ENCODE measurements at places on chromosomes 6 and 20.

DNA sequence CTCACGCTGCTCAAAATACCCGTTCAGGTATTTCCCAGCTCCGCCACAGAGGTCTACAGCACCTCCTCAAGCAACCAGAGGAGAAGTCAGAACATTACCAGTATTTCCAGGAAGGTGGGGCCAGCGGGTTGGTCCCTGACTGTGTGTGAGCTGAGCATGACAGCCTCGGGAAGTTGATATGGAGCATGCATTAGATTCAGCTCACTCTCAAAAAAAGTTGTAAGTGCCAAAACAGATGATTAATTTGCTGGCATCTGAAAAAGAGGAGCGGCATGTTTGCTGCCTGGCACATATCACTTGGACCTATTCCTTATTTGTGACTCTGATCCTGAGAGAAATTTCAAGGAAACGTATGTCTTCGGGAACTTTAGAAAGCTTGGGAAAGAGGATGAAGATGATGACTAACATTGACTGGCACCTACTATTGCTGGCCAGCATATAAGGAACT is 32.3 kb downstream of the ELOVL2 start:
- no peak for DNase-seq

GRCh38 chr6:157272372-157272771 is 50.9 kb downstream of the TMEM242 start:
- no peak for DNase-seq

DNA sequence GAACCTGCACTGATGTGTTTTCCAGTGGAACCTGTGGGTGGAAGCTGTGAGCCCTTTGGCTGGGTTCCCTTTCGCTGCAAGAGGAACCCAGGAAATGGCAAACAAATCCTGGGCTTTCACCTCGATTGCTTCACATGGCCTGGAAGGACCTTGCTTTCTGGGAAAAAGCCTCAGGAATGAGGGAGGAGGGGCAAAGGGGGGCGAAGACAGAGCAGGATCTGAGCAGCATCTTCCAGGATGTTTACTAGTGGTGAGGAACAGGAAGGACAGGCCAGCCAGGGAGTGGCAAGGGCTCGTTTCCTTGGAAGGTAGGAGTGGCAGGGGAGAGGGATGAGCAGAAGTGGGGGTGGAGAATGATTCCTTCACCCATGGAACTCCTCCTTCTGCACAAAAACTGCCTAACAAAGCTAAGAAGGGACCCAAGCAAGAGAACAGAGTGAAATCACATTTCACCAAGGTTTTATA is 5.9 kb downstream of the SLC2A10 start:
- DNase-seq = no peak

DNA sequence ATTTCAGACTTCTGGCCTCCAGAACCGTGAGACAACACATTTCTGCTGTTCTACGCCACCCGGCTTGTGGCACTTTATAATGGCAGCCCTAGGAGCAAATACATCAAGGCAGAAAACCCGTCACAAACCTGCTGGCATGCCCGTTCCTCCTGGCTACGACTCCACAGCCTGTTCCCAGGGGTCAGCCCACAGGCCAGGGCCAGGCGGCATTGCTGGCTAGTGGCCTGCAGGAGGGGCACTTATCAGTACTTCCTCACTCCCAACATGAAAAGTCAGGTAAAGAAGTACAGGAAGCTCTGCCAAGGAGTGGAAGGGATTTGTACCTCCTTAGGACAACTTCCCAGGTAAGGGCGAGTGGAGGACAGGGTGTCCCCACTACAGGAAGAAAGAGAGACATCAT is 223.1 kb upstream of the AGPAT4 start:
- DNase-seq = no peak

DNA sequence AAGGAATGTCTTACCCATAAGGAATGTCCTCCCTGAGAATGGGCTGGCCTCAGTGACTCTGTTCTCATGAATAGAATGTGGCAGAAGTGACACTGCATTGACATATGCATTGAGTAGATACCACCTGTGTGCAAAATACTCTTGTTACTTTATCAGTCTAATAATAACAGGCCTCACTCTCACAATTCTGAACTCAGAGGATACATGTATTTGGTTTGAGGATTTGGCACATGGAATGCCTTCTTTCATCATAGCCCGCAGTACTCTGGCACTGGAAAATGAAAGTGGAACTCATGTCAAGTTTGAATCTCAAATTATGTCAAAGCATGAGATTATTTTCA is 52.9 kb upstream of the PLCB4 start:
- DNase-seq = no peak

GRCh38 chr20:62792940-62793756 is 3.1 kb upstream of the MRGBP start:
- no peak for DNase-seq

DNA sequence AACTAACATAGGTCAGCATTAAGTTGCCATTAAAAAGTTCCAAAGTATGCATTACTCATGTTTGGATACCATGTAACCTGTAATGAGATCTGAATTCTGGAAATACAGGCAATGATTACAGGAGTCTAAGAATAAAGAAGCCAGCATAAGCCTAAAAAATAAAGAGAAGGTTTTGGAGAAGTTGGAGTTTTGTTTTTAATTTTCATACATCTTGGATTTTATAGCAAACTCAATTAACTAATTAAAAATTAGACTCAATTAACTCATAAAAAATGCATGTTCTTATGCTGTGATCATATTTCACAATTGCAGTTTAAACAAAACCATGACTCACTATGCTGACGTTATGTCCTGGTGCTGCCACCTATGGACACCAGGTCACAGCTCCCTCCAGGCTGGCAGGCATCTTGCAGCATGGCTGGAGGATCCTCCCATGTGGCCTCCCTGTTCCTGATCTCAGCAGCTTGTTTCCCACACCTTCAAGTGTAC is 648.8 kb upstream of the AGPAT4 start:
- DNase-seq = no peak

GRCh38 chr20:35116258-35116657 is 23.7 kb upstream of the TRPC4AP start:
- no peak for DNase-seq

DNA sequence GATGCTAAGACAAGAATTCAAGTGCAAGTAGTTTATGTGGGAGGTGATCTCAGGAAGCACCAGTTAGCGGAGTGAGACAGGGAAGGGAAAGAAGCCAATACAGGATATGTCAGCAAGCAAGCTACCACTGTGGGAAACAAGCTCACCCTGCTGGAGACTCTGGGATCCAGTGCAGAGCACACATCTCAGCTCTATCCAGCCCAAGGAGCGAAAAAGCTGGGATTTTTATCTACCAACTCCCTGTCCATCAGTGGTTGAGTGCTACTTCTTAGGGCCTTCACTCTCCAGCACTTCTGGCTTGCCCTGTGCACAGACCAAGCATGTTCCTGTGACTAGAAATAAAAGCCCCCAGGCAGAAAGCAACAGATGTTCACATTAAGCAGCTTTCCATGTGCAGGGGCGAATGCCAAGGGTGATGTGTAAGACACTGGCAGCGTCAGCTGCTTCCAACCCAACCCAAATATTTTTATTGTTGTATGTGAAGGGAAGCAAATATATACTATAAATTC is 10.8 kb upstream of the RNF24 start:
- no peak for DNase-seq

DNA sequence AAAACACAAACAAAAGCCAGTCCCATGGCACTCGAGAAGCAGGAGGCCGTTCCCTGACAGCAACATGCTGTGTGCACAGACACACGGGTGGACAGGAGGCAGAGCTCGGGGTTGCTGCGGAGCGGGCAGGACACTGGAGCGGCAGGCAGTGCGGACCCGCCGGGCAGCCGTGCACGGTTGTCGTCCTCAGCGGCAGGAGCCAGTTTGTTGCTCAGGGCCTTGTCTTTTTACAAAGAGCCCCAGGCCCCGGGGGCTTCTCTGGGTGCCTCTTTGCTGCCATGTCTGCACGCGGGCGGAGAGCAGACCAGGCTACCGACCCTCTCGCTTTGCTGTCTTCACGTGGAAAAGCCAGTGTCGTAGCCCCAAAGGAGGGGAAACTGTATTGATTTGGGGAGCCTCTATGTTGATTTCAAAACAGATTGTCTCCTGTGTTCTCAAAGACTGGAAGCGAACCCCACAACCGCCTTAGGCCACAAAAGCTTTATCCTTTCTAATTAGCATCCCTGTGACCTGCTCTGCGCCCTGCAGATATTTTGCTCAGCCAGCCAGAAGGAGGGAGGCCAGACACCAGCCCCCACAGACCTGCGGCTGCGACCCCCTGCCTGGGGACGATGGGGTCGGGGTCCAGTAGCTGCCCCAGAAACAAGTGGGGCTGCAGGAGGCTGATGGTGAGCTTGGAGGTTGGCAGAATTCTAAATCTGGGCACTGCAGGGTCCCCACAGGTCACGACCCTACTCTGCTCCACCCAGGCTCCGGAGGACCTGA is 50.2 kb downstream of the ERMARD start:
- DNase-seq = no peak

DNA sequence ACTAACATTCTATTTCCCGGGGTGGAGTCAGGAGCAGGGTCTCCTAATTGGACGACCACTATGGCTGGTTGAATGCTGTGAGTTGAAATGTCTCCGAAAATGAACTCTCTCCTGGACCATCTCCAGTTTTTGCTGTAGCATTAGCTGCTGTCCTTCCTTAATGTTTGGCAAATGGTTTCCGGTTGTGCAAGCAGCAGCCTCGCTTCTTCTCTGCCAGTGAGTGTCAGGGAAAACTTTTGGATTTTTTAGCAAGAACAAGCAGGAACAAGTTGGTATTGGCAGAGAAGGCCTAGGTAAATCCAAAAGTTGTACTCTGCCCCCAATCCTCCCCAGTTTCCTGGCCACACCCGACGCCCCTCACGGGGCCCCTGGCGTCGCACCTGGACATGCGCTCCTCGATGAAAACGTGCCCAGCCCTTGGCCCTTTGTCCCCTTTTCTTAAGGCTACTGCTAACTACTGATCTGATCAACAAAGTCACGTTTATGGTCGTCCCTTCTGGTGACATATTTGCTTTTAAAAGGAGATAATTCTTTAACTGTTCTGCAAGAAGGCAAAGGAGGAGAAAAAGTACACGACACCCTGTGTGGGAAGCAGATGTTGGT is 103.2 kb downstream of the ARMC2 start:
- DNase-seq = no peak

GRCh38 chr20:22578221-22579118 is 5.9 kb downstream of the FOXA2 start:
- DNase-seq = no peak

DNA sequence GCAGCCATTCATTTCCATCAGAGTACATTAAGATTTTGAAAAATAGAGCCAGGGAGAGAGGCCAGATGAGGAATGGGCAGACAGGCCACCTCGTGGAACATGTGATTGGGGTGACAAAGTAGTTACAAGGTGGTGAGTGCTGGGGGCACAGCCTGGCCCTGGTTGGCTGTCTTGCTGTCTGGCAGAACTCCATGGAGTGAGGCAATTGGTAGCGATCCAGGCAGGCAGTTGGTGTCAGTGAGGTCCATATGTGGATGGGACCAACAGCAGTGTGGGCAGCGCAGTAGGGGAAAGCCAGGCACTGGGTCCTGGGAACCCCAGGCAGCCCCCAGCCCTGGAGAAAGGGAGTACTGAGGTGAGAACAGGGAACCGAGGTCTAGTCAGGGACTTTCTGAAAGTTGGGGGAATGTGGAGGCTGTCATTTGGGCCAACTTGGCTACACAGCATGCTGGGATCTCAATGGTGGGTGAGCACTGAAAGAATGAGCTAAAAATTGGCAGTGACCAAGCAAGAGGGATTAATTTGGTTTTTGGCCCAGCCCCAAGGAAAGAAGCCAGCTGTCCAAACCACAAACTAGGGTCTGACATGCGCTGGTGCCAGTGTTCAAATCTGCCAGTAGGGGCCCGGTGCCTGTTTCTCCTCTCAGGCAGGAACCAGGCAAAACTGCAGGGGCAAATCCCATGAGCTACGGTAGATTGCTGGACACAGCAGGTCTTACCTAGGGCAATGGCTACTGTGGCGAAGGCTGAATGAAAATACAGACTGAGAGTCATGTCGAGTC is 61.4 kb upstream of the E2F3 start:
- DNase-seq = peak; percentile 90

DNA sequence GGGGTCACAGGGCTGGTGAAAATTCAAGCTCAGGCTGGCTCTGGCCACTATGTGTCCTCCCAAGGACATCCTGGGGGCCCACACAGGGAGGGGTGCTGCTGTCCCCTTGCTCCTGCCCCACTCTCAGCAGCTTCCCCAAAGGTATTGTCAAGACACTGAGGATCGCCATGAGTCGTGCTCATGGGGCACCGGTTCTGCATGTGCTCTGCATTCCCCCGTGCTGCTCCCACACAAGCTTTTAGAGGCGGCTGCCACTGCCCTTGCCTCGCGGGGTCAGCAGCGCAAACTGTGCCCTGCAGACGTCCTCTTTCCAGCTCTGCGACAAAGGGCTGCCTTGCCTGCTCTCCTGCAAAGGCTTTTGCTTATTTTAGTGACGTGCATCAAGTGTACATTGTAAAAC is 179.8 kb downstream of the ERMARD start:
- no peak for DNase-seq

DNA sequence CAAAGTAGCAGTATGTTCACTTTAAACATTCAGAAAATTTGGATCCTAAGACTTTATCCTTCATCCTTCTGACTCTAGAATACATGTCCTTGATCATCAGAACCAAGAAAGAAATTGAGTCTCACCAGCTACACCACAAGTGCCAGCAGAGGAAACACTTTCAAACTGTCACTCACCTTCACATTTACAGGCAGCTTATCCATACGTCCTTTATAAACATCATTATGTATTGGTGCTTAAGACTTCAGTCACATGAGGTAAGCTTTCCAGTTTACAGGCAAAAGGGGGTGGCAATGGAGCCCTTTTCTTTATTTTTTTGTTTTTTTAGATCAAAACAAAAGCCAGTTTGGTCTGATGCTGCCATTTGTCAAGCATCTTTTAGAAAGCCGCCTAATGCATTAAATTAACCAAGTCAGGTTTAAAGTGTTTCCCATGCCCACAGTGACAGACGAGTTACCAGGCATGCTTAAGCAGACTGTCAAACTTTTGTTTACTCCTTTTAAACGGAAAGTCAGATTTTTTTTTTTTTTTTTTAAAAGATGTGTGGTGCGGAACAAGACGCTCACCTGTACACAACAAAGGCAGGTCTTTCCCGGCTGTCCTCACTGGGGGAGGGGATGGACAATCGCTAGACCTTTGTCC is 952 bp upstream of the BRPF3 start:
- no peak for DNase-seq

GRCh38 chr6:138182939-138183789 is 21.4 kb downstream of the ARFGEF3 start:
- DNase-seq = peak; percentile 78

GRCh38 chr6:55734256-55734655 is 141.1 kb downstream of the BMP5 start:
- no peak for DNase-seq

DNA sequence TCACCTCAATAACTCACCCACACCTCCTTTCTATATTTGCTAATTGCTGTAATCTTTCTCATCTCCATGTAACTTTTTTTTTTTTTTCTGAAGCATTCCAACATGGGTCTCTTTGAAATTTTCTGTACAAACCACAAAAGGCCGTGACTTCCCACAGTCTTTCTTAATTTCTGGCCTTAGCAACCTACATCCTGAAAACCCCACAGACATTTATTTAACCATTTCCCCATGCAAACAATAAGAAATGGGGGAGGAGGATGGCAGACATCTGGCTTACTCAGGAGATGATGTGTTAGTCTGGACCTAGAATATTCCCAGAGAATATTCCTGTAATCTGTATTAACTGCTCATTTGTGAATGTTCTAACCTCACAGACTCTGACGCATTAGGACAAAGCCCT is 57.6 kb downstream of the MEP1A start:
- DNase-seq = no peak

All from spinal cord (tissue), 10 donors.